GM04504 (cell line): ENCODE measurements at places on chromosomes 5 and 9.
A peak's percentile ranks its signal among the peaks of the same experiment; 100 is the strongest.

DNA sequence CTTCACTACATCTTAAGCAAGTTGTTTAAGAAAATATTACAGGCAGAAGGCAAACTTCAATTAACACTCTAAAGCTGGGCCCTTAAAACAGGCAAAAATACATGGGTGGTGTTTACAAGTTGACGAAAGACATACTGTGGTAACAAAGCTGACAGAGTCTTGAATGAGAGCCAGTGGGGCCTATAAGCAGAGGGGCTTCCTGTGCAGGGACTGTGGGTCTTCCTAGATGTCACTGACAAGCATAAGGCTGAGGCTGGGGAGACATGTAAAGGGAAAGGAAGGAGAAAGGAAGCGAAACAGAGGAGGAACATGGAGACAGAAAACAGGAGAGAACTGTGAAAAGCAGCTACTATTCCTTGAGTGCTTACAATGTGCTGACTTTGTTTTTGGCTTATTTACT lies 308.0 kb upstream of the RPS23 start:
- no peak for DNase-seq

DNA sequence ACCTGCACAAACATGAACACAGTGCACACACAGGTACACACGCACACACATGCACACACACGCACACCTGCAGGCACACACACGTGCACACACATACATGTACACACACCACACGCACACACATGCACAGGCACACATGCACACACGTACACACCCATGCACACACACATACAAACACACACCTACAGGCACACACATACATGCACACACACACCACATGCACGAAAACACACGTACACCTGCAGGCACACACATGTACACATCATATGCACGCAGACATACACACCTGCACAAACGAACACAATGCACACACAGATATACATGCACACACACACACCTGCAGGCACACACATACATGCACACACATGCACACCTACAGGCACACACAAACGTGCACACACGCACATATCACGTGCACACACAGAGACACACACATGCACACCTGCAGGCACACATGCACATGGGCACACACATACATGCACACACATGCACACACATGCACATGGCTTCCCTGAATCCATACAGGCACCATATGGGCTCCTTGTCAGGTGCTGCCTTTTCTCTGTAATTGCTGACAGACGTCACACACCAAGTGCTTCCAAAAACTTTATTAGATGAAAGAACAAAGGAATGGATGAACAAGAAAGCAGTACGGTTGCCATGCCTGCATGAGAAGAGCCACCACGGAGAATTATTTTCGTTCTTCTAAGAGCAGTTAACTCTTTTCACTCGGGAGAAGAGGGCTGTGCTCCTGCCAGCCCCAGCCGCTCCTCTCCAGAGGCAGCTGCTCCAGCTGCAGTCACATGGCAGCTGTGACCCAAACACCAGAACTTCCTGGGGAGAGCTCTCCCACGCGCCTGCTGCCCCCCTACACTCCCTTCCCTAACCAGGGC lies 57.2 kb downstream of the EXD3 start:
- no peak for DNase-seq

DNA sequence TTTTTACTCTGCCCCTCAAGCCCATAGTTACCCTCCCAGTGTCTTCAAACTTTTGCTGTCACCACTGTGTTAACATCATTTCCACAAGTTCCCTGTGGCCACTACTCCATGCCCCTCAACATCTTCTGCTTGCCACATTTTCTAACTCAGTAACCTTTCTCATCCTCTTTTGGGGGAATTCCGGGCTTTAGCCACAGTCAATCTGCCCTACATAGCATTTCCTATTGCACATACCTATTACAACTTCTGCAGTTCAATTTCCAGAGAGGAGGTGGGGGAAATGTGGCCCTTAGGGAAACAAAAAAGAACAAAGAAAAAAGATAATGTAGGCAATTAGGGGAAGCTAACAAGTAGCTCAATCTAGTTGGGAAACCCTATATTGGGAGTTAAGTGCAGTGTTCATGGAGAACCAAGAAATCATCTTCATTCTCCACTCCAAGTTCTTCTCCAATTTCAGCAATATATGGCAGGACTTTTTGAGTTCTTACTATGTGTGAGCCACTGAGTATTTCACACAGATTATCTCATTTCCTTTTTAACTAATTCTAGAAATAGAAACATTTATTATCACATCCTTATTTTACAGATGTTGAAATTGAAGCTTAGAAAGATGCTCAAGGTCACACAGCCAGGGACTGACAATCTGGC lies 40.2 kb upstream of the LPAR1 start:
- DNase-seq, result no peak

- no peak for DNase-seq
These were observed 125.0 kb upstream of the FBN2 start for GRCh38 chr5:128662997-128663396.

DNA sequence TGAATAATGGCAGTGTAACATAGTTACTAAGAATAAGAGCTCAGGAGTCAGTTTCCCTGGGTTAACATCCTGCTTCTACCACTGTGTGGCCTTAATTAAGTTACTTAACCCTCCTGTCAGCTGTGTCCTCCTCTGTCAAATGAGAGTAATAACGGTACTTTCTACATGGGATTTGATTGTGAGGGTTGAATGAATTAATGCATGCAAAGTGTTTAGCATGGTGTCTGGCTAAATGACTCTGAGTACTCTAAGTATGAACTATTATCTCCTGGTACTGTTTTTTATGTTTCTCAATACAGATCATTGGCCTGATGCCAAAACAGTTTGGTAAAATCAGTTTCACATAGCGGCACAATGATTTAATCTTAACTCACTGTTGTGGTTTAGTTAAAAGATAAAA lies 19.6 kb downstream of the ZNF131 start:
- DNase-seq, result no peak

- no peak for DNase-seq
These were observed 459.4 kb downstream of the GADD45G start for GRCh38 chr9:90064248-90064647.

DNA sequence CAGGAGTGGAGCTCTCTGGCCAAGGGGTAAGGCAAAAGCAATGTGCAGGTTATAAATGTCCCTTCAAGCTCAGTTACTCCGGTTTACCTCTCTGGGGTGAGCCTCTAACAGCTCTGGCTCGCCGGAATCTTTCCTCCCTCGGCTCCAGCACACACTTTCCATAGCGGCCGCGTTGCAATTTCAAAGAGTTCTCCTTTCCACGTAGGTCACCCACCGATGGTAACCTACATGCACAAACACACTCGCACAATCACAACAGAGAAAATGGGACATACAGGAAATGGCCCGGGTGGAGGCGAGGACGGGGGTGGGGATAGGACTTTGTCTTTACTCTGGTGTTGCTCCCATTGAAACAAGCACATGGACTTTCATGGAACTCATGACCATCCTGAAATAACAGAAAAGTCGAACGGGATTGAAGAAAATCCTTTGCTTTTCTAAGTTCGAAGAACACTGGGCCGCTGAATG lies 1.2 kb downstream of the LHFPL2 start:
- no peak for DNase-seq

- no peak for DNase-seq
These were observed 22.3 kb downstream of the PJA2 start for GRCh38 chr5:109387408-109387974.

DNA sequence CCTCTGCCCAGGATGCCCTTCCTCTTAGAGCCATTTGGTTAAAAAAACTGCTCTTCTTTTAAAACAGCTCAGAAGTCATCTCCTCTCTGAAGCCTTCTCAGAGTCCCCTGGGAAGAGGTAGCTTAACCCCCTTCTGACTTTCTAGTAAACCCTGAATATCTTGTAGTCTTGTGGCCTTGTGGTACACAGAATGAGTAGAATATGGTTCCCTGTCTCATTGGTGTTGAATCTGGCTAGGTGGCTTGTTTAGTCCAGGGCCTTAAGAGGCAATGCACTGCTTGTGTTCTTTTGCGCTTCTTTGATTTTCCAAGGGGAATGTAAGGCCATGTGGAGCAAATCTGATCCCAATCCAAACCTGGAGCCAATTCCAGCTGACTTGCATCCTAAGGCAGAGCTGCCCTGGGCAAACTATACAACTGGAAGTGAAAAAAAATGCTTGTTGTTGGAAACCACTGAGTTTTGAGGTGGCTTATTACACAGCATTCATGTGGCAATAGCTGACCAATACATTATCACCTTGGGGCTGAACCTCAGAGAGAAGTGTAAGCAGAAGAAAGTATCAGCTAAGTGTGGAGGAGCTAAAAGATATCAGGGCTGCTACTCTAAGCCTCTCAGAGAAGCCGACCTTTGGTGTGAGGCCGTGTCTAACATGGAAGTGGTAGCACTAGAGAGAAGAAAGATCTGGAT lies 31.0 kb downstream of the ALG2 start:
- no peak for DNase-seq

DNA sequence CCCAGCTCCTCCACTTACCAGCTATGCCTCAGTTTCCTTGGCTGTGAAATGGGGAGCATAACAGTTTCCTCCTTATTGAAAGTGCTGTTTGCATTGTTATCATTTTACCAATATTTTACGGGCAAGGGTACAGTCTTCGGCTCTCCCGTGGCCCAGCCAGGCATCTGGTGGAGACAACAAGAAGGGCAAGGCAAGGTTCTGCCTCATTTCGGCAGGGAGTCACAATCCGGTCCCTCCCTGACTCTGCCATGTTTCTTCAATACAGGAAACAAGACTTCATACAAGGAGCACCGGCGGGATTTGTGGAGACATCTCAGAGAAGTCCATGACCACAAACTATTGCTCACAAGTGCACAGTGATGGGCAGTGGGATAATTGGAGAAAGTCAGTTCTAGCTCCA lies 174.0 kb downstream of the FGF18 start:
- no peak for DNase-seq

- no peak for DNase-seq
These were observed 53.1 kb downstream of the SHB start for GRCh38 chr9:38015906-38016305.

GRCh38 chr9:22817181-22817580 lies 370.6 kb downstream of the DMRTA1 start:
- no peak for DNase-seq

DNA sequence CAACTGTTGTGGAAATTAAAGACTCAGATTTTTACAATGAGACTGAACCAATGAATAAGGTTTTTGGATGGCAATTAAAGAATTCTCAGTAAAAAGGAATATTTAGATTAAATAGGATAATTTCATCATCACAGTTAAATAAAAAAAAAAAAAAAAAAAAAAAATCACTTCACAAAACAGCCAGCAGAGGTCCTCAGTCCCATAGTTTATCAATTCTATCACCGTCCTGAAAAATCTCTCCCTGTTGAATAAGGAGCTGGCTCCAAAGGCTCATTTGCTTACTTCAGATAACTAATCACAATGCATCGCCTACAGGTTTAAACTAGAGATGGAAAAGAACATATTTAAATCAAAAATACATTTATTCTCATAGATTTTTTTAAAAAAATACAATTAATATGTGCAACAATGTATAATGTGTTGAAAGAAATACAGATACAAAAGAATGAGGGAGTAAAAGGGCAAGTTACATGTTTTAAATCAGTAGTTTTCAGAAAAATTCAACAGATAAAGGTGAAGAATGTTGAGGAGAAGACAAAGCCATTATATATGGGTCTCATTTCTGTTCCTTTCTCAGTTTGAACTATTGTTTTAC lies 175.8 kb upstream of the CHD1 start:
- DNase-seq, result peak; percentile 3

DNA sequence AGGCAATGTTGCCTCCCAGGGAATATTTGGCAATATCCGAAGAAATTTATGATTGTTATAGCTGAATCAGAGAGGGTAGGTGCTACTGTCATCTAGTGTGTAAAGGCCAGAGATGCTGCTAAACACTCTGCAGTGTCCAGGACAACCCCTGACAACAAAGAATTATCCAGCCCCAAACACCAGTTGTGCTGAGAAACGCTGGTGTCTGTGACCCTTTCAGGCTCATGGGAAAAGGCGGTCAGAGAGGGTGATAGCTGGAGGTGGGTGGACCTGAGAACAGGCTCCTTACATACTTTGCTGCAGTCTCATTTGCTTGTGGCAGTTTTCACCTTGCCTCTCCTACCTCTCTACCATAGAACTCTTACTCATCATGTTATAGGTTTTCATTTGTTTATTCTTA lies 295.3 kb upstream of the DMRT1 start:
- DNase-seq, result no peak

DNA sequence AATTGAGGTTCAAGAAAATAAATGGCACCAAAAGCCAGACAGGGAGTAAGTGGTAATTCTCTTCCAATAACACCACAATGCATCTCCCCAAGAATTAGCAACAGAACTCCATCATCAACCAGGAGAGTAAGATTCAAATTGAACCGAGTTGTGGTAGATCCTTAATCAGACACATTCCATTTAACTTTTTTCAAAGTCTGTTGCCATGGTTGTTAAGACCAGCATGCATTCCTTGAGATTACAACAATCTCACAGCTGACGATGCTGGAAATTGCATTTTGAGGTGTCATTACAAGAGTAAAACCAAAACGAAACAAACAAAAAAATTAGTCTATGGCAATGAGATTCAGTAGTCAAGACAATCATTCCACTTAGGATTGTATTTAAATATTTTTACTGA lies 78.9 kb upstream of the ZNF462 start:
- no peak for DNase-seq

DNA sequence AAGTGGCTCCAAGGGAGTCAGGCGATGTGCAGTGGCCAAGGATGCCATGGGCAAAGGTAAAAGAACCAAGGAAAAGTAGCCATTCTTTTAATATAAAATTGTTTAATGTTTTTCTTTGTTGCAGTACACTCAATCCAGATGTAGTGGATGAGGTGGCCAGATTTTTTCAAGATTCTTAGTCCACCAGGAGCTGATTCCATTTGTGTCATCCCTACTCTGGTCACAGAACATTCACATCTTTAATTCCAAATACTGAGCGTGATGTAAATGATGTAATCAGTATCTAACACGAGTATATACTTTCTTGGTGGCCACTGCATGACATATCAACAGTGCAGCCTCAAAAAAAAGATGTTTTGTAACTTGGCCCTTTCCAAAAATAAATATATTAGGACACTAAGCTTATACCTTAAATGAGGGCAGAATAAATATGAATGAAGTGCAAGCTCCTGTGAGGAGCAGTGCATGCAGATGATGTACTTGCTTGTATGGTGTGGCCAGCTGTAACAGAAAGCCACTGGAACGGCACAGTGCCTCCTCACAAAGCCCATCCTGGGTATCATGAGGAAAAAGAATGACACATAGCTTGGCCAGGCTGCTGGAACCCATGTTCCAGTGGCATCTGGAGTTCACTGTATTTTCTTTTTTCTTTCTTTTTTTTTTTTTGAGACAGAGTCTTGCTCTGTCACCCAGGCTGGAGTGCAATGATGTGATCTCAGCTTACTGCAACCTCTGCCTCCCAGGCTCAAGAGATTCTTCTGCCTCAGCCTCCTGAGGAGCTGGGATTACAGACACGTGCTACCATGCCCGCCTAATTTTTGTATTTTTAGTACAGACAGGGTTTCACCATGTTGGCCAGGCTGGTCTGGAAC lies 6.5 kb upstream of the SPATA24 start:
- no peak for DNase-seq

DNA sequence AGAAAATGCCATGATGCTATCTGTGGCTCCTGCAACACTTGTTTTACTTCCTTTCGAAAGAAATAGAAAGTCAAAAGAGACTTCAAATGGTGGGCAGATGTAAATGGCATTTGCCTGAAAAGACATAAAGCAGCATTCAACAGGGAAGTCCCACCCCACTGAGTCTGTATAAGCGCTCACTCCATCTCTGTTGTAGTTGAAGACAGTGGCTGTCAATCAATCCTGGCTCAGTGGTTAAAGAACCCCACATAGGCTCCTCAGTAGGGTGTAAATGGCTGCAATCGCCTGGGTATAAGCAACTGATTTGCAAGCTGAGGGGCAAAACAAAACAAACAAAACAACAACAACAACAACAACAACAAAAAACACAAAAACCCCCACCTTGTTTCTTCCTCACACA lies 158.7 kb downstream of the EFNA5 start:
- no peak for DNase-seq

GRCh38 chr5:57552033-57552432 lies 69.4 kb upstream of the ACTBL2 start:
- DNase-seq, result no peak
